NCI-H1694 (cell line): ENCODE measurements at places on chromosomes 7 and 10.

DNA sequence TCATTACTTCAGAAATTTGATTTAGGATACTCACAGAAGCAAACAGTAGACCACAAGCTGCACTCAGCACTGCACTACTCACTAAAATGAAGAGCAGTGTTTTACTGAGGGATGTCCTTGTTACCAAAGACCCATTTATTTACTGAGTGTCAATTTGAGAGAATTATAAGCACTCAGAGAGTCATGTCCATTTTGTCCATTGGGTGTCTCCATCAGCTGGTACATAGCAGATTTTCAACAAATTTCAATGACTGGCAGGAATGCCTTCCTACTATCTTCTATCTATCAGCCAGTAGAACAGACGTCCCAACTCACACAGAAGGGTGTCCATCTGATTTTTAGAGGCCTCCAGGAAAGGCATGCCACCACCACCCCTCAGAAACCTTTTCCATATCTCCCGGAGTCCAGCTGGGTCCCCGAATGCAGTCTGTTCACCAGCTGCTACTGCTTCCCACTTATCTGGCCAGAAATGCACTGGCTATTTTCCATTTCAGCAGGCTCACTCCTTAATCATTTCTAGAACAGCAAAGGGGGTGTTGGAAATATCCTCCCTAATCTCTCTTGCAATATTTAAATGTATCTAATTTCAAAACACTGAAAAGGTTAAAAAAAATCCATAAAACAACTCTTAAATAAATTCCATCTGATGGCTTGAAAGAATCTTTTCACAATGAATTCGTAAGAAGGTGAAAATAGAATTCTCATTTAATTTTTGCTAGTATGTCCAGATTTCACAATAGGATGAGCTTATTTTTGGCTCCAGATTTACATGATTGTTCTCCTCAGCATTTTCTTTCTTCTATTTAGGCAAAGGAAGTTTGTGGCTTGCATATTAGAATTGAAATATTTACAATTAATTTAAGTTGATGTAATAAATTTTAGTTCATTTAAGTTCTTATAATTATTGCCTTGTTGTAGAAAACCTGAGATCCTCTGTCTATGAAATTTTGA is 1164.0 kb upstream of the CELF2 start:
- no peak for DNase-seq

DNA sequence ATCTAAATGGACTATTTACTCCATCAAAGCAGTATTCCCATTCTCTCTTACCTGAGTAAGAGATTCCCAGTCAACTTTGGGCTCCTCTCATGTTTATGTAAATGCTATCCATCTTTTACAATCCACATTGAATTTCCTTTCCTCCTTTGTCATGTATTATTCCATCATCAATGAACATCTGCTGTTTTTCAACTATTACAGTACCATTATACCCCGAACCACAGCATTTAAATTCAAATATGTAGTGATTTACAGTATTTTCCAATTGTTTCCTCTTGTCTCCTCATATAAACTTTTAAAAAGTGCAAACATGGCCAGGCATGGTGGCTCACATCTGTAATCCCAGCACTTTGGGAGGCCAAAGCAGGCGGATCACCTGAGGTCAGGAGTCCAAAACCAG is 20.3 kb downstream of the PCLO start:
- no peak for DNase-seq

- no peak for DNase-seq
Observed at GRCh38 chr7:129947049-129947448, 5.7 kb downstream of the UBE2H start.

- no peak for DNase-seq
Observed at GRCh38 chr7:143258831-143259230, 4.4 kb upstream of the GSTK1 start.

DNA sequence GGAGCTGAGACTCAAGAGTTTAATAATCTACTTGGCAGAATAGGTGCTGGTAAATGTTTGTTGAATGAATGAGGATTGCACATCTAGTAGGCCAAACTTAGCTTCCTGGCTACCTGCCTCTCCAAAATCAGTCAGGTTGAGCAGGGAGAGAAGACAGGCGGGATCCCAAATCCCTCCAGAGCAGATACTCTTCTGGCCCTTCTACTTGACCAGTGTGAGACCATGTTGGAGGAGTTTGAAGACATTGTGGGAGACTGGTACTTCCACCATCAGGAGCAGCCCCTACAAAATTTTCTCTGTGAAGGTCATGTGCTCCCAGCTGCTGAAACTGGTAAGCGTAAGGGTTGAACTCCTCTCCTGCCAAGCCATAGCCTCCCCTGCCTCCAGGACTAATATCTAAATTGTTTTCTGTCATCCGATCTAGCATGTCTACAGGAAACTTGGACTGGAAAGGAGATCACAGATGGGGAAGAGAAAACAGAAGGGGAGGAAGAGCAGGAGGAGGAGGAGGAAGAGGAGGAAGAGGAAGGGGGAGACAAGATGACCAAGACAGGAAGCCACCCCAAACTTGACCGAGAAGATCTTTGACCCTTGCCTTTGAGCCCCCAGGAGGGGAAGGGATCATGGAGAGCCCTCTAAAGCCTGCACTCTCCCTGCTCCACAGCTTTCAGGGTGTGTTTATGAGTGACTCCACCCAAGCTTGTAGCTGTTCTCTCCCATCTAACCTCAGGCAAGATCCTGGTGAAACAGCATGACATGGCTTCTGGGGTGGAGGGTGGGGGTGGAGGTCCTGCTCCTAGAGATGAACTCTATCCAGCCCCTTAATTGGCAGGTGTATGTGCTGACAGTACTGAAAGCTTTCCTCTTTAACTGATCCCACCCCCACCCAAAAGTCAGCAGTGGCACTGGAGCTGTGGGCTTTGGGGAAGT is 2.2 kb upstream of the MBLAC1 start:
- no peak for DNase-seq

DNA sequence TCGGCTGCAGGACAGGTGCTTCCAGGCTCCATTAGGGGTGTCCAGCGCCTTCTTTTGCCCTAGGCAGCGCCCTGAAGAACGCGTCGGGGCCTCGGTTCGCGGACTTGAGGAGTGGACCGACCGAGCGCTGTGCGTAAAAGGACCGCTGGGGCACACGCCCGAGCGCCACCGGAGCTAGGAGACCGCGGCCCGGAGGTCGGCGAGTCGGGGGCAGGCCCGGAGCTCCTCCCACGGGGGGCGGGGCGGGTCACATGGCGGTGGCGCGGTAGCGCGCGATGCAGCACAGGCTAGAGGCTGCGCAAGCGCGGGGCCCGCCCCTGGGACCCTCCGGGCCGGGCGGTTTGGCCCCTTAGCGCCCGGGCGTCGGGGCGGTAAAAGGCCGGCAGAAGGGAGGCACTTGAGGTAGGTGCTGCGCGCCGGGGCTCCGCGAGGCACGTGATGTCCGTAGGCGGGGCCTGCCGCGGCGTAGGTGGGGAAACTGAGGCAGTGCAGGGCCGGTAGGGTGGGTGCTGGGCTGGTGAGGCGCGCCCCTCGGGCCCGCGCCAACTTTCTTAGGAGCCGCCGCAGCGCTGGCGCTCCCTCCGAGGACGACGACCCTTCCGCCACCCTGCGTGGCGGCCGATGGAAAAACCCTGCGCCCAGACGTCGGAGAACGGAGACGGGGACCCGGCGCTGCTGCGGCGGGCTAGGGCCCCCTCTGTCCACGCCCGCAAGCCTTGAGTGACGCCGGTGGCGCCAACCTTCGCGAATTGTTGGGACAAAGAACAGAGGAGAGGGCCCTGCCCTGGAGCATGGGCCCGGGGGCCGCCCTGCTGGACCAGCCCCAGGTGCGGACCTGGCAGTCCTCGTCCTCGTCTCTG is at the start of gene PRXL2A:
TSS of gene PRXL2A (plus strand) at position 310 of the 860 bp plus-strand sequence. CDS start 11,917 bp downstream, outside the sequence.
- DNase-seq: peak; percentile 54

DNA sequence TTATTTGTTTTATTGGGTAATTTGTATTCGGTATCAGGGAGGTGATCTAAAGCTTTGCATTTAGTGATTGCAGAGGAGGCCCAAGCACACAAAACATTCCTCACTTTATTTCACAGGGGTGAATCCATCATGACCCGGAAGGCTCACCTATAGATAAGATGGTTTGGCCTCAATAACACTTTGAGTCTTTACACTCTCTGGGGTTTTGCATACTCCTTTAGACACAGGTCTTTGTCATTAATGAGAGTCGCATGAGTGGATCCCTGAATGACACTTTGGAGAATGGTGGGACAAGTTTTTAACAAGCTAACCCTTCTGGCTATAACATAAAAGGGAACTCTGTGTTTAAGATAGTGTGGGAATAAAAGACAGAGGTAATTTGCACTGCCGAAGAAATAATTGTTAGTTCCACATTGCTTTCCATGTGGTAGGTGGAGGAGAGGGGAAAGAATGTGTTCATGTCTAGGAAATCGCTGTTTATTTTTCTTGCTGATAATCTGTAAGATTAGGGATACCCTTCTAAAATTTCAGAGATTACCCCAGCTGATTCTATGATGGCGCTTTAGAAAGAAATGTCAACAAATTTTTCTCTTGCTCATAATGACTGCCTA is 455.8 kb downstream of the TFEC start:
- no peak for DNase-seq

- DNase-seq: no peak
Observed at GRCh38 chr7:7221599-7222038, 39.3 kb downstream of the C1GALT1 start.

GRCh38 chr7:25752967-25753791 is 398.8 kb upstream of the NFE2L3 start:
- DNase-seq: no peak

DNA sequence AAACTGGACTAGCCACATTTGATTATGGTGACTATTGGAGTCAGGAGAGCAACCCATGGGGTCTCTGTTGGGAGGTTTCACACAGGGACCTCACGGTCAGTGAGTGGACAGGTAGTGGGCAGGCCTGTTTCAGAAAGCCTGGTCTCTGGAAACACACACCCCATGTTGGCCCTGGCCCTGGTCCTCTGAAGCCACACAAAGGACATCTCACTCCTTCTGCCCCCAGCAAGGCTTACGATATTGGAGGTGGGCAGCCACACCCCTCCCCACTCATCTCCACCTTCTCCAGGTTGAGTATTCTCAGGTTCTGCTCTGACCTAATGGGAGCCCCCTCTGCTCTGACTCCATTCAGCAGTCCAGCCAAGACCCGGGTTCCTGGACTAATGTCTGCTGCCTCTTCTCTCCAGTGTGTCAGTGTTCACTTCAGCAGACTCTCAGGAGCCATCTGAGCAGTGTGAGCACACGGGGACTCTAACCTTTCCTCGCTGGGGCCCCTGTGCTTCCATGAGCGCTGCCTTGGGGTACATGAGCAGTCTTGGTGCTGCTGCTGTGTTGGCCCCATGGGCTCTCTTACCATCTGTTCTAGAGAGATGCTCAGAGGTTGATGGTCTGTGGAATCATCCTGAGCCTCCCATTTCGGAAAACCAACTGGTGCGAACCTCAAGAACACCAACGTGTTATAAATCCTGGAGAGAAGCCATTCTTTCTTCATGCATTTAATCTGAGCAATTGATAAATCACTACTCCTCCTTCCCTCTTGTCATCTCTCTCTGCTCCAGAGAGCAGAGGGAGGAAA is 748.6 kb downstream of the GRID1 start:
- no peak for DNase-seq

- no peak for DNase-seq
Observed at GRCh38 chr10:124142006-124142739, 48.8 kb upstream of the CHST15 start.

- DNase-seq: no peak
Observed at GRCh38 chr7:27897441-27897847, 157.5 kb downstream of the TAX1BP1 start.

- DNase-seq: no peak
Observed at GRCh38 chr10:17387861-17388503, 66.4 kb downstream of the ST8SIA6 start.

GRCh38 chr10:112538168-112538567 is 91.2 kb downstream of the VTI1A start:
- DNase-seq: no peak

- no peak for DNase-seq
Observed at GRCh38 chr7:1864161-1864940, 194.3 kb downstream of the ELFN1 start.

DNA sequence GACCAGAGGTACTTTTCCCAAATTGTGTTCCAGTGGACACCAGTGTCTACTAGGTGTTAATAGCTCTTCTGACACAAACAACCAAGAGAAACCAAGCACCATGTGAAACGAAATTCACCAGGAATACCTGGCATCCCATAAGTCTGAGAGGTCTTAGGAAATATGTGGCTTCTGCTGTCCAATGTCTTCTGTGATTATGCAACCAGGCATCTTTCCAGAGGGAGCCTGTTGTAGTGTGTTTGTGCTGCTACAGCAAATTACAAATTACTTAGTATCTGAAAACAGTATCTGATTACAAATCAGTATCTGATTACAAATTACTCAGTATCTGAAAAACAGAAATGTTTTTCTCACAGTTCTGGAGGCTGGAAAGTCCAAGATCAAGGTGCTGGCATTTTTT is 133.6 kb upstream of the NPVF start:
- DNase-seq: no peak

DNA sequence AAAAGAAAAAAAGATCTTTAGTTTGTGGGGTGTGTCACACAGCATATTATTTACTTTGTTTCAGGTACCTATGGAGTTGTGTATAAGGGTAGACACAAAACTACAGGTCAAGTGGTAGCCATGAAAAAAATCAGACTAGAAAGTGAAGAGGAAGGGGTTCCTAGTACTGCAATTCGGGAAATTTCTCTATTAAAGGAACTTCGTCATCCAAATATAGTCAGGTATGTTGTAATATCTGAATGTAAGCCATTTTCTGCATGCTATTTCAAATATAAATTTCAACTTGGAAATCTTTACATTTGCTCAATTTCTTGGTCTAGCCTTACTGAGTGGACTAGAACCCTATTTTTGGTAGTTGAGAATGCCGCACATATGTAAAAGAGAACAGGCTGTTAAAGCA is 6.4 kb downstream of the CDK1 start:
- DNase-seq: no peak

DNA sequence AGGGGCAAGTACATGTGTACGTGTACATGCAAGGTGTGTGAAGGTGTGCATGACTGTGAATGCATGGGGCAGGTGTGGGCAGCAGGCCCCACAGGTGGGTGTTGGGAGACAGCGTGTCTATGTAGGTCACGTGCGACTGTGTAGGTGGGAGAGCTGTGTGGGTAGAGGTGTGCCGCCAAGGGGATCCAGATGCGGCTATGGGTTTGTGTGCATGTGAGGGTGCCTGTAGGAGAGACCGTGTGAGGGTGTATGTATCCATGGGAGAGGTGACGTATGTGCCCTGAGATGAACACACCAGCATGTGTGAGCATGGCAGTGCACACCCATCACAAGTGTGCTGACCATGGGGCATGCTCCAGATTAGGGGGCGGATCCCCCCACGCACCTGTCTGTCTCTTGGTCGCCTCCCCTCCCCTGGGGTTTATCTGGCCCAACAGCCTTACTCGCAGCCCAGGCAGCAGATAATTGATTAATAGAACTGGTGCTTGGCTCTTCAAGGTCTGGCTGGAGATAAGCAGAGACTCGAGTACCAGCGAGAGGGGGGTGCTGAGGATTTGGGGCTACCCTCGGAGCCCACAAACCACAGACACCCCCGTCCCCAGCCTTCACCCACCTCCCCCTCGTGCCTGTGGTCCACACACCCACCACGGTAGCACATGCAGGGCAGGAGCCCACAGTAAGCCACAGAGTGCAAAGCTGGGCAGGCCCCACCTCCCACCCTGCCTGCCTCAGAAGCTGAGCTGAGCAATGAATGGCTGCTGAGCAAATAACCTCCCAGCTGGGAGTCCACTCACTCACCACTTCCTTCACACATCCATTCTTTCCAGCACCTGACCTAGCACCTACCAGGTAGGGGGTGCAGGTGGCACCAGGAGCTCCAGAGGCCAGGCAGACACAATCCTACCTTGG is 41.4 kb upstream of the ZMIZ1 start:
- no peak for DNase-seq
